H9 (cell line): ENCODE measurements at places on chromosomes 13 and 19. TPM values are rescaled to one million over a fixed set of nuclear protein-coding genes. Genes with fewer than 3 reads are reported as not detected.

The MCEMP1 gene
- 0.13 TPM in 1 of 2 replicates, not detected in the other for total RNA-seq

The CDX2 gene
- total RNA-seq, result not detected in 2 replicates

DNA sequence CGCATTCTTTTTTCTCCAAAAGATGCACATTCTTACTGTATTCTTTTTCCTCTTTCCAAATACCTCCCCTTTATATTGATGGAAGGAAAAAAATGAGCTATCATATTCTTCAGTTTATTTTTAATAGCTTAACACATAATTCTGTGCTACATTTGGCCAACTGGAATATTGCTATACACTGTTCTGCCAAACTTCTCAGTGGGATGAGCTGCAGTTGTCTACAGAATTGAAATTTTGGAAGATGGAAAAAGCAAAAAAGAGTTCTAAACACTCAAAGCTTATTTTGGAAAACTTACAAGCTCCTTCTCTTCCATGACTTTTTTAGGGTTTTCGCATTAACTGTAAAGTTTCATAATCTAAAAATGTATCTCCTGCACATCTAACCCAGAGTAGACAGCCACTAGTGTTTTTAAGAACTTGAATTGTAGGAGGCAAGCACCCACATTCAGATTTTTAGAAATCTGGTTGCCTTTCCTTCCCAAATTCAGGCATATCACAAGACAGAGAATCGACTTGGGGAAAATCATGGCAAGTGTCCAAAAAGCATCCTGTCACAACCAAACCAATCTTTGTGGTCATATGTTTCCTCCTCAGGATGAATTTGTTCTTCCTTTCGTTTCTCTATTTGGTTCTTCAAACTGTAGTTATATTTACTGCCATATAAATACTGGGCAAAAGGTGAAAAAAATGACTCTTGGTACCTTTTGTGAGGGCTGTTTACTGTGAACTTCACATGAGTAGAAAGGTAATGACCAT is 111.4 kb upstream of the FRY start:
- no peak for DNase-seq
- no peaks in the 10 kb centered on the region for H3K27me3 ChIP-seq
- H3K4me3 ChIP-seq, result no peak overlapping the region
- H3K4me1 ChIP-seq, result peaks cover 2% of the 10 kb centered on the region; the same call in 1 of the 2 replicates

DNA sequence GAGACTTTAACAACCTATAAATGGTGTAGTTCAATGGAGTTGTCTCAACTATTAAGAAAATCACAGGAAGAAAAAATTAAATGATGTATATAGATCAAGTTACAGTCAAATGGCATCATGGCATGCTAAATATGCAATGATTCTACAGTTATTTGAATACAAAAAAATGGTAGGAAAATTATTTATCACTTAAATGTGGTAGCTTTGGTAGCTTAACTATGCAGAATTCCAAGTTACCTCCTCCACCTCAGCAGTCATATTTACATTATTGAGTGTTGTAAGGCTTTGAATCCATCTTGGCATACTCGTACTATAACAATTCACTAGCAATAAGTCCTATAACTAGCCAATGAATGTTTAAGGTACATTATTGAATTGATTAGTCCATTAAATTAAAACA is 36.8 kb downstream of the CAB39L start:
- H3K4me3 ChIP-seq, result no peak overlapping the region
- no peak overlapping the region for H3K27ac ChIP-seq
- H3K36me3 ChIP-seq, result no peaks in the 10 kb centered on the region
- DNase-seq, result no peak
- peaks cover 9% of the 10 kb centered on the region; the same call in 1 of the 2 replicates for H3K27me3 ChIP-seq
- no peaks in the 10 kb centered on the region for H3K4me1 ChIP-seq

DNA sequence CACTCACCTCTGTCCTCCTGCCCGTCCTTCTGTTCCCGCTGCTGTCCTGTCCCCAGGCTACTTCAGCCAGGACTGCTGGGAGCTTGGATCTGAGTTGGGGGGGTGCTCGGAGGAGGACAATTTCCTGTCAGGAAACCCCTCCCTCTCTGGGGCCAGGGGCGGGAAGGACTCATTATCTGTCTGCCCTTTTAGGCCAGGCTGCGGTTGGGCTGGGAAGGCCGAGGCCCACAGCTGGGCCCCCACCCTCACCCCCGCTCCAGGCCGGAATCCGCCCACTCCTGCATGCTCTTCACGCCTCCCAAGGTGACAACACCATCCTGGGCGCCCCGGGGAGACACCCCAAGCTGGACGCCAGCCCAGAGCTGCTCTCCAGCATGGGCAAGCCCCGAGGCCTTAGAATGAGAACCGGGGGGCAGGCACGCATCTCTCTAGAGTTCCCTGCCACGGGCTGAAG is at the start of gene EXOC3L2:
Gene EXOC3L2 (minus strand): TSS at position 74 of the 454 bp plus-strand sequence. CDS start 6,362 bp downstream, outside the sequence.
- H3K27me3 ChIP-seq, result peaks cover 2% of the 10 kb centered on the region; the same call in 1 of the 2 replicates
- H3K4me1 ChIP-seq, result no peaks in the 10 kb centered on the region
- H3K36me3 ChIP-seq, result no peaks in the 10 kb centered on the region
